CD4-positive, alpha-beta memory T cell (primary cell): ENCODE measurements at places on chromosomes 3 and 15. TPM values are rescaled to one million over a fixed set of nuclear protein-coding genes. Genes with fewer than 3 reads are reported as not detected.

DNA sequence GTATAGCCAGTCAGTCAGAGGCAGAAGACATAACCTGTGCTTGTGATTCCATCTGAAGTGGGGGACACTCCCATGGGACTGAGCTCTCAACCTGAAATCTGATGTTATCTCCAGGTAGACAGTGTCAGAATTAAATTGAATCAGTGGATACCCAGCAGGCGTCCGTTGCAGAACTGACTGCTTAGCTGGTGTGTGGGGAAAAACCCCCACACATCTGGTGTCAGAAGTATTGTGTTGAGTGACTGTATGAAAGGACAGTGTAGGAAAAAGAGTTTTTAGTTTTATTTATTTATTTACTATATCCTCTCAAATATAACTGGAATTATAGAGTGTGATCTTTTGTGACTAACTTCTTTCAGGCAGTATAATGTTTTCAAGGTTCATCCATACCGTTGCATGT, 10.4 kb downstream of the KPNA4 start:
- H3K27me3 ChIP-seq: no peaks in the 10 kb centered on the region
- no peaks in the 10 kb centered on the region for H3K36me3 ChIP-seq
- H3K4me3 ChIP-seq: no peak overlapping the region

GRCh38 chr15:34284937-34285336, 52.6 kb downstream of the SLC12A6 start:
- H3K4me1 ChIP-seq: peaks cover 6% of the 10 kb centered on the region
- no peaks in the 10 kb centered on the region for H3K27me3 ChIP-seq
- H3K4me3 ChIP-seq: no peak overlapping the region
- no peak overlapping the region for H3K27ac ChIP-seq

DNA sequence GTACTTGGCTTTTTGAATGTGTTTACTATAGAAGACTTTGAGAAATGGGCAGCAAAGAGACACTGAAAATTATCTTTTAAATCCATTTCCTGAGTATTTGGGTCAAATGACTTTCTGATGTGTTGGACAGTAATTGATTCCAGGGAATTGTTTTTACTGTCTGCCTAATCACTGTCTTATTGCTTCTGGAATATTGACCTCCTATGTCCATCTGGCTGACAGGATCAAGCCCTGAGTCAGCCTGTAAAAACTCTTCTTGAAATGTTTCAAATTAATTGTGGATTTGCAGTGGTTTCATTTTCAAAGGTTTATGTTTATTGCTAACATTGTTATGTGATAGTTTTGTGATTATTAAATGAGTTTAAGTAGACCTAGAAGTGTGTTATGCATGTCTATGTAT, 50.6 kb upstream of the MLF1 start:
- H3K4me3 ChIP-seq: no peak overlapping the region
- no peaks in the 10 kb centered on the region for H3K27me3 ChIP-seq
- no peaks in the 10 kb centered on the region for H3K4me1 ChIP-seq
- no peak for DNase-seq

DNA sequence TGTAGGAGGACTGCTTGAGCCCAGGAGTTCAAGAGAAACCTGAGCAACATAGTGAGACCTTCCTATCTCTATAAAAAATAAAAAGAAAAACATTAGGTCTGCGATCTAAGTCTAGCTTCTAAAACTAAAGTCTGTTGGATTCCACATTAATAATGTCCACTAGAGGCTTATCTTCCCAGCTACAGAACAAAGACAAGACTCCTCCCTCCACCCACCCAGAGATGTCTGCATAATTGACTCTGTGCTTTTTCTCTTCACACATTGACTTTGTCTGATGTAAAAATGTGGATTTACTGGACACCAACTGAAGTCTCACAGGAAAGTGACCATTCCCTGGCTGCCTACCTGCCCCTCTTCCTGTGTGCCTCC, 91.8 kb downstream of the ATP10A start:
- H3K4me1 ChIP-seq: no peaks in the 10 kb centered on the region
- no peak overlapping the region for H3K4me3 ChIP-seq
- H3K36me3 ChIP-seq: peaks cover 5% of the 10 kb centered on the region
- H3K27me3 ChIP-seq: no peaks in the 10 kb centered on the region
- H3K27ac ChIP-seq: no peak overlapping the region
- no peak for DNase-seq

GRCh38 chr3:41638381-41638780, 323.5 kb downstream of the ULK4 start:
- no peaks in the 10 kb centered on the region for H3K4me1 ChIP-seq
- no peak overlapping the region for H3K4me3 ChIP-seq
- no peaks in the 10 kb centered on the region for H3K27me3 ChIP-seq
- no peak overlapping the region for H3K27ac ChIP-seq
- H3K36me3 ChIP-seq: no peaks in the 10 kb centered on the region
- no peak for DNase-seq

DNA sequence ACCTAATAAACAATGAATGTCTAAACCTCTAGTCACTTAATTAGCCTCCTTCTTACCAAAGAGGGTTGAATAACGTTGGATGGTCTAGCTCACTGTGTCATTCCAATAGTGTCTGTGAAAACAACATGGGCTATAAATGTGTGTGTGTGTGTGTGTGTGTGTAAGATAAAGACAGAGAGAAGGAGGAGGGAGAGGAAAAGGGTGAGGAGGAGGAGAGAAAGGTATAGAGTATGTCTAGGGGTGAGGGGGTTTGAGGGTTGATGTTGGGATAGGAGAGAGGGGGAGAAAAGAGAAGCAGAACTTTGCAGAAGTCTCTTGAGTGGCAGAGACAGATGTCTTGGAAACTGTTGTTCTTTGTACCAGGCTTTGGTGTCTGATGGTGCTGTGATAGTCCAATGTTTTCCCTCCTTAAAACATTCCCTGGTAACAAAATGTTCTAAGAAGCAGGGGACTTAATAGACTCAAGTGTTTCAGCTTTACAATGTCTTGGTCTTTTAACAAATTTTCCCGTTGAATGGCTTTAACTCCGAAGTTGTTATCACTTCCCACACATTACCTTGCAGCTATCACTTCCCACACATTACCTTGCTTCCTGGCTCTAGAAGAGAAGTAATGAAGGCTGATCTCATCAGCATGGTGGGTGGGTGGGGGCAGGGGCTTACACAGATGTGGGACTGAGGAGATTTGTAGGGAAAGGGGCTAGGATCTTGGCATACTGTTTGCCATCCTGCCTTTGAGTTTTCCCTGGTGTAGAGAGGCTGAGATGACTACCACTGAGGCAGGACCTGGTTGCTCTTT, 57.8 kb upstream of the ETV5 start:
- no peak overlapping the region for H3K27ac ChIP-seq
- peaks cover 4% of the 10 kb centered on the region for H3K27me3 ChIP-seq
- DNase-seq: no peak
- H3K36me3 ChIP-seq: no peaks in the 10 kb centered on the region
- H3K4me3 ChIP-seq: no peak overlapping the region
- no peaks in the 10 kb centered on the region for H3K4me1 ChIP-seq

The NEK10 gene
- polyA plus RNA-seq: 0.10 TPM

The SUCNR1 gene
- polyA plus RNA-seq: not detected

The PRR20G gene
- polyA plus RNA-seq: not detected
